ENCODE measurements at places on chromosomes 16 and 17. TPM values are rescaled to one million over a fixed set of nuclear protein-coding genes. Genes with fewer than 3 reads are reported as not detected.

The DNAH17 gene
- 0.51 TPM for total RNA-seq

The PSMD7 gene
- 75.4 TPM for total RNA-seq

The CA10 gene
- total RNA-seq: not detected

DNA sequence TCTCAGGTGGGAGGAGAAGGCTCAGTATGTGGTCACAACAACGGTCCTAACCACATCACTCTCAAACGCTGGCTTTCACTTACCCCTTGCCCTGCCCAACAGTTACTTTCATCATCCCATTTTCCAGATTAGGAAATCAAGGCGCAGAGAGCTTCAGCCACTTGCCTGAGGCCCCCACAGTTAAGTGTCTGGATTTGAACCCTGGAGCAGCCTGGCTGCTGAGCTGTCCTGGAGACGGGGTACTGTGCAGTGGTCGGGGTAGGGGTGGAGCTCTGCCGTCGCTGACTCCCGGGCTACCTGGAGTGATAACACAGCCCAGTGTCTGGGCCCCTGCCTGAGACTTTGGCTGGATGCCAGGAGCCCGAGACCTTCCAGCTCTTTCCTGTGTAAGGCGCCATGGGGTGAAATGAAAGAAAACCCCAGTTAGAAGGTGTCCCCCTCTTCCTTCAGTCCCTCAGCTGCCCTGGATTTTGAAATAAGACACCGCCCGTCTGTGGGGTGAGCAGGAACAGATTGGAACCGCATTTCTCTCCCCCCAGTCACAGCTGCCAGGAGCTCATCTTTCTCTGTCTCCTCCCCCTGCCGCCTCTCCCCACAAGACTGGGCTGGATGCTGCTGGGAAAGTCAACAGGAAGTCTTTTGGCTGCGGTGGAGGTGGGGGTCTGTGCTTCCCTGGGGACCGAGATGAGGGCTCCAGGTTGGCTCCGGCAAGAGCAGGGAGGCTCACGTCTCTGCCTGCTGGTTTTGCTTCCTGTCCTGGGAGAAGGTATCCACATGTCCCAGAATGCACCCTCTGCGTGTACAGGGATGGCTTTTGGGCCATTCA lies 280.2 kb downstream of the SEC14L1 start:
- peak; percentile 49 for DNase-seq

DNA sequence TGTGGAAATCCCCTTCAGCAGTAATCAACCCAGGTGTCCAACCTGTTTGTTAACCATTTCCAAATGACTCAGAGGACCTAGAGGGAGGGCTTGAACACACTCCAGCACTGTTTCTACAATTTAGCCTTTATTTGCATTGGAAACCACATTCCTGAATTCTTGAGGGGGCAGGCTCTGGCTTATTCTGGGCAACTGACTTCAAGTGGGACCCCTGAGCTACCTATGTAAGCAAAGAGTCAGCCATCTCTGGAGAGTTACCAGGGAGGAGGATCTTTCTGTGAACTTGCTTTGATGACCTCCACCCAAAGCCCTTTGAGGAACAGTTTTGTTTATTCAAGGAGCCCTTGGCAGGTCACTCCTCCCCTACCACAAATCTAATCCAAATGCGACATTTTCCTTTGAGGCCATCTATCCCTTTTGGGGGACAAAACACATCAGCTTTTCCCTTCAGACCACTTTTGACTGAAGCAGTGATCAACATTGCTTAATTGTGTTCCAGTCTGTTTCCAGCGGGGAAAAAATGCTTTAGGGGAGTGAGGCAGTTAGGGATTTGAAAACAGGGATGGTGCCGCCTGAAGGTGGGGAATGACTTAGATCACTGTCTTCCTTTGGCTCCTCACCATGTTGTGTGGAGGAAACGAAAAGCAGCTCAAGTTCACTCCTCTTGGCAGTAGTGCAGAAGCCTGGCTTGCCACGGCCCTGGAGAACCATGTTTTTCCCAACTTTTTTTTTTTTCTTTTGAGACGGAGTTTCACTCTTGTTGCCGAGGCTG lies 46.2 kb downstream of the TUBD1 start:
- DNase-seq: peak; percentile 77

DNA sequence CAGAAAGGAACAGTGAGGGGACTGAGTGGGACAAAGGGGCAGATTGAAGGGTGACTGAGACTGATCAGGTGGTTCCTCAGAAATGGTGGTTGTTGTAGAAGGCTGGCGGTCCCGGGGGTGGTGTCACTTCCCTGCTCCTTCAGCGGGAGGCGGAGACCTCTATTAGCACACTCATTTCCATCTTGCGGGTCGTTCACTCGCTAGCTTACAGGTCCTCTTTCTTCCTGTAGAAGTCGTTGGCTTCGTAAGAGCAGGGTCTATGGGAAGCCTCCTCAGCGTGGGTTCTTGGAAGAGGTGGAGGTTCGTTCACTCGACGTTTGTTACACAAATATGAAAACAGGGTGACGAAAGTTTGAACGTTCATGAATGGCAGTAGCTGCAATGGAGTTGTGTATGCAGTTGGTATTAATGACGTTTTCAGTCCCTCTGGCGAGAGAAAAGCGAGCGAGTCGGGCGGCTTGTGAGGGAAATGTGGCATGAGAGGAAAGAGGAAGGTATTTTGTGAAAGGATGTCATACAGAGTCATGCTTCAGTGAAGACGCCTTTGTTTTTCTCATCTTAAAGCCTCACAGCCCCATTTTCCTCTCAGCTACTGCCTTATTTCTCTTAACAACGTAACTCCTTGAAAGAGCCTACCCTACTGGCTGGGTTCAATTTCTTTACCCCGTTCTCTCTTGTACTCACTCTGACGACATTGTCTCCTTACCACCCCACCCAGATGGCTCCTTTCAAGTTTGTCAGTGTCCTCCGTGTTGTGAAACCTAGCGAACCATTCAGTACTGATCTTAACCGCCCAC lies 667 bp downstream of the EFCAB13 start:
- DNase-seq: peak; percentile 87

DNA sequence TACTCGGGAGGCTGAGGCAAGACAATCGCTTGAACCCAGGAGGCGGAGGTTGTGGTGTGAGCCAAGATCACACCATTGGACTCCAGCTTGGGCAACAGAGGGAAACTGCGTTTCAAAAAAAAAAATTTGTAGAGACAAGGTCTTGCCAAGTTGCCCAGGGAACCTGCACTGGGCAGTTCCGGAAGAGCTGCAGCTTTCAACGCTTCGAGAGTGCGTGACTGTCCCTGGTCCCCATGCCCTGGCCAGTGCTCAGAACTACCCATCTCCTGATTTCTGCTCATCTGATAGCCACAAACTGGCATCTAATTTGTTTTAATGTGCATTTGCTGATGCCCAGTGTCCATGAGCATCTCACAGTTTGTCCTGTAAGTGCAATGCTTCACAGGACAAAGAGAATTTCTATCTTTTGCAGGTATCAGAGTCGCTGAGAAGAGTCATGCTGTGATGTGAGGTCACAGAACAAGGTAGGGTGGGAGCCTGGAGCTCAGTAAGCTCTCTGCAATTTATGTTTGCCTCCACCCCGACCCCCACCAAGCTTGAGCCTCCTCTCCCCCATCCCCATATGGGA lies 3.9 kb downstream of the ACTG1 start:
- DNase-seq: peak; percentile 55

The TEKT3 gene
- not detected for total RNA-seq

DNA sequence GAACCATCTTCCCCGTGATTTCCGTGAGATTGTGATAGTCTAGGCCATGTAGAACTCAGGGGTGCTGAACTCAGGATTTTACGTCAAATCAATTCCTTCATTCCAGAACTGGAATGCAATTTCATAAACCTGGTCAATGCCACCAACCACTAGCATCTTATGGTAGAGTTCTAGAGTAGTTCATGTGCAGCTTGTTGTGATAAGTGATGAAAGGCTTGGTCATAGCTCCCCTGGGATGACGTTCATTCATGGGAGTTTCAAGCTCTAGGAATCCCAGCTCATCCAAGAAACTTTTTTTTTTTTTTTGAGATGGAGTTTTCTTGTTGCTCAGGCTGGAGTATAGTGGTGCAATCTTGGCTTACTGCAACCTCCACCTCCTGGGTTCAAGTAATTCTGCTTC lies 3.7 kb upstream of the DPEP2 start:
- DNase-seq: no peak

- no peak for DNase-seq
These were observed 13.6 kb downstream of the CEP95 start for GRCh38 chr17:64520359-64520758.

DNA sequence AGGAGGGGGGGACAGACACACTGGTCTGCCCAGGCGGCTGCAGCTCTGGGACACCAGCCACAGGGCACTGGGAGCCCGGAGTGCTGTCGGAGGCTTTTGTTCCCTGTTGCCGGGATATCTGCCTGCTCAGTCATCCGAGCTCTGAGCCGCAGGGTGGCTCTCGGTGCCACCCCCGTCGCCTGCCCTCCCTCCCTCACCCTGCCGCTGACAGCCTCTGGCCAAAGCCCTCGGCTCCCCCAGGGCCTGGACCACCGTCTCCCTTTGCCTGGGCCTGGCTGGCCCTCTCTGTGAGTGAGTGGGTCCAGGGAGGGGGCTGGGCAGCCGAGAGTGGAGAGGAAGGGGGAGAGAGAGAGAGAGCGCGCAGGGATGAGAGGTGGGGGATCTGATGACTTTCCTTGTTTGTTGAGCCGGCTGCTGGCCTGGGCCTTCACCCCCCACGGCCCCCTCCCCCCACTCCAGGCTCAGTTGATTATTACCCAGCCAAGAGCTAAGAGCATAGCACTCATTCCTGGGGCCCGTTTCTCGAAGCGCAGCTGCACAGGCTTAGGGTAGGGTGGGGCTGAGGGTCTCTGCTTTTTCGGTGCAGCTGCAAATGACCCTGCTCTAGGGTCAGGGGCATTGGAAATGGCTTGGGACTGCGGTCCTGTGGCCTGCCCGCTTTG lies 2.7 kb downstream of the FOXJ1 start:
- no peak for DNase-seq

DNA sequence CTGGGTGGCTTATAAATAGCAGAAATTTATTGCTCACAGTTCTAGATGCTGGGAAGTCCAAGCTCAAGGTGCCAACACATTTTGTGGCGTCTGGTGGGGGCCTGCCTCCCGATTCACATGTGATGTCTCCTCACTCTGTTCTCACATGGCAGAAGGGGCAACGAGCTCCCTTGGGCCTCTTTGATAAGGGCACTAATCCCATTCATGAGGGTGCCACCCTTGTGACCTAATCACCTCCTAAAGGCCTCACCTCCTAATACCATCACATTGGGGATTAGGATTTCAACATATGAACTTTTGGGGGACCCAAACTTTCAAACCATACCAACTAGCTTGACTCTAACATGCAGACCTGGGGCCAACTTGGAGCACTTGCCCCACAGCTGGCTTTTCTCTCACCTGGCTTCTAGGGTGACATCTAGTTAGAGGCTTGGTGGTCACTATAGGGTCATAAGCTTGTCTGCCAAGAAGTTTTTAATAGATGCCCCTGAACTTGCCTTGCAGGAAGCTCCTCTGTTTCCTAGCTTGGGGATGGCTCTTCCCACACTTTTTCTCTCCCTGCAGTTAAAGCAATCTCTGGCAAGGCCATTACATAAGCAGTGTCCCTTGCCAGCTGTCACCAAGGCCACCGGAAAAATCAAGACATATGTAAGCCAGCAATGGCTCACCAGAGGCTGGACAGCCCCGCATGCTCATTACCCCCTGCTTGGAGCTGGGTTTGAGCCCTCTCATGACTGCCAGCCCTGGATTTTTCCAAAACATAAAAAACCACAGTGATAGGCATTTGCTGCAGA lies 8.4 kb upstream of the MED9 start:
- DNase-seq: no peak

GRCh38 chr17:53193044-53193443 lies 629.7 kb upstream of the KIF2B start:
- DNase-seq: no peak

GRCh38 chr16:89366561-89367537 lies 123.5 kb downstream of the ANKRD11 start:
- DNase-seq: no peak

DNA sequence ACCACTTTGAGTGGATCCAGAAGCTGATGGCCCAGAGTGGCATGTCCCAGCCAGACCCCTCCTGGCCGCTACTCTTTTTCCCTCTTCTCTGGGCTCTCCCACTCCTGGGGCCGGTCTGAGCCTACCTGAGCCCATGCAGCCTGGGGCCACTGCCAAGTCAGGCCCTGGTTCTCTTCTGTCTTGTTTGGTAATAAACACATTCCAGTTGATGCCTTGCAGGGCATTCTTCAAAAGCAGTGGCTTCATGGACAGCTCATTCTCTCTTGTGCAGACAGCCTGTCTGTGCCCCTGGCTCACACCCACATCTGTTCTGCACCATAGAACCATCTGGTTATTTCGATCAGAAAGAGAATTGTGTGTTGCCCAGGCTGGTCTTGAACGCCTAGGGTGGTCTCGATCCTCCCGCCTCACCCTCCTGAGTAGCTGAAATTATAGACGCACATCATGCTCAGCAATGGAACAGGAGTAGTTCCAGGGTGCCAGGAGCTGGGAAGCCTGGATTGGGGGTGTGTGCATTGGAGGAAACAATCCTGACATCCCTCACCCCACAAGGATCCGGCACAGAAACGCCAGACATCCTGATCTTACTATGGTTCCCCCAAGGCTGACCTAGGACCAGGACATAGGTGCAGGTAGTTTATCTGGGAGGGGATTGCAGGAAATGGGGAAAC lies 4.6 kb downstream of the PRSS21 start:
- DNase-seq: no peak

DNA sequence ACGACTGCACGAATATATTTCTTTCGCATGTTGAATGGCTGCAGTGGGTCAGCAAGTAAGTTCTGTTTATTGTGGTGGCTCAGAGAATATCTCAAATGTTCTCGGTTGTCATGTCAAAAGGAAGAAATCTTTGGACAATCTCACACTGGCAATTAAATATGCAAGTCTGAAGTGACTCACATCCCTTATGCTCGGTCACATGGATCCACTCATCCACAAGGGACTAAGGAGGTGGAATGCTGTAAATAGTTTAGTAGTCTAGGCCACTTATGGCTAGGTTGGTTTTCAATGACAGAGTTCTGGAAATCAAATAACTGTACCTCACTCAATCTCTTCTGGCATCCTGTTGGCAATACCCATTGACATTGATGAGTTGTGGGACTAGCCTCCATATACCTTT lies 33.0 kb upstream of the PMP22 start:
- DNase-seq: peak; percentile 39

DNA sequence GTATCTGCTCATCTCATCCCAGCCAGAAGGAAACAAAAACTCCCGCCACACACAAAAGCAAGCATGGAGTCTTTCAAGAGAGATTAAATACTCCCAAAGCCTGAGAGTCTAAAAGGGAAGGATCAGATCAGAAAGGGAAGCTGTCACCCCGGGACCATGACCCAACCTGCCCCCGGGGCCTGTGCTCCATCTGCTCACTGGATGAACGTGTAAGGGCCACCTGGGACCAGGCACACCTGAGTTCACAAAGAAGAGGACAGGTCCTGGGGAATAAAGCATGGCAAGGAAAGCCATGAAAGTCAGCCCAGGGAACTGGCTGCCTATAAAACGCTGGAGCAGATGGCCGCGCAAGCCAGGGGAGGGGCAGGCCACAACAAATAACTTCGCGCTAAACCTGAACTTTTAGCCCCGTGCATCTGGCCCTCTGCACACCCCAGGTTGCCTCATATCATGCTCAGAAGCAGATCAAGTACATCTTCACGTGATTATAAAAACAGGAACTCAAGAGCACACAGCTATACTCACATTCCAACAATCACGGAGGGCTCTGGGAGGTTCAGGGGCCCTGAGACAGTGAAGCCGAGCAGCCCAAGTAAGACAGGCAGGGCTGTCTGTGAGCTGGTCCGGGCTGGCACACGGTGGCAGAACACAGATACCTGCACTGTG lies 3.4 kb downstream of the TMEM11 start:
- no peak for DNase-seq

- no peak for DNase-seq
These were observed 48.7 kb downstream of the TENT4B start for GRCh38 chr16:50201787-50202186.

- no peak for DNase-seq
These were observed 34.9 kb downstream of the TXNDC11 start for GRCh38 chr16:11707679-11708197.

GRCh38 chr16:54422569-54422978 lies 136.0 kb upstream of the IRX3 start:
- no peak for DNase-seq

The SLC35G6 gene
- total RNA-seq: not detected

Data from dermis blood vessel endothelial cell (primary cell).